ENCODE measurements at places on chromosomes 6 and 20.
A peak's percentile ranks its signal among the peaks of the same experiment; 100 is the strongest.

GRCh38 chr6:169884158-169884557 lies 132.7 kb downstream of the ERMARD start:
- no peak for DNase-seq

- no peak for DNase-seq
These were observed 88.1 kb downstream of the FOXC1 start for GRCh38 chr6:1697688-1698351.

- no peak for DNase-seq
These were observed 24.0 kb upstream of the ZMYND8 start for GRCh38 chr20:47380481-47380880.

DNA sequence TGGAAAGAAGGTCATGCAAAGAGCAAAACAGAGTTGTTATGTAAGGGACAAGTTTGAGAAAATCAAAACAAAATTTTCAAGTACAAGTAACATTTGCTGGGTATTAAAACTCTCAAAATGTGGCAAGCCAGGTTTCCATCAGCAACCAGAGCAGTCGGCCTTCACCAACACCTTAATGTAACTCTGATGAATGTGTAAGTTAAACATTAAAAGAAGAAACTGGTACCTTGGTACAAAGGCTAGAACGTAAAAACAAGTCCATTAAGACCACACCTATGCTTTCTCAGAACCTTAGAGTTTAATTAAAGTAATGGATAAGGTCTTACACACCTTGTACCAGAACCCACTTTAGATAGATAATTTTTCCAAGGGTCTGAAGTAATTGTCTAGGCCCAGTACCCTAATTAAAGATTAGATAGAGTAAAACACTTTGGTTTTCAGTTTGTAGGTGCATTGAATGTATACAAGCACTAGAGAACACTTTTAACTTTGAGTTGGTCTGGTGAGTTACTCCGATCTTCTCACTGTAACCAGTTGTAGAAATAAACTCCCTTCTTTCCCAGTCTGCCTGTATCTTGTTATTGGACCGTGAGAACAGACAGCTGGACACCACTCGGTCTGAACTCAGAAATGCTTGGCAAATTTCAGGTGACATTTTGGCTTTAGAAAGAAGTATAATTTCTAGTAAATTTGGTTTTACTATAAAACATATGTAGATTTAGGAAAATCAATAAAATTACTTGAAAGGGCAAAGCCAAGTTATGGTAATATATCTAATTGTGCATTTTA lies 319.4 kb downstream of the HTR1B start:
- DNase-seq = no peak

DNA sequence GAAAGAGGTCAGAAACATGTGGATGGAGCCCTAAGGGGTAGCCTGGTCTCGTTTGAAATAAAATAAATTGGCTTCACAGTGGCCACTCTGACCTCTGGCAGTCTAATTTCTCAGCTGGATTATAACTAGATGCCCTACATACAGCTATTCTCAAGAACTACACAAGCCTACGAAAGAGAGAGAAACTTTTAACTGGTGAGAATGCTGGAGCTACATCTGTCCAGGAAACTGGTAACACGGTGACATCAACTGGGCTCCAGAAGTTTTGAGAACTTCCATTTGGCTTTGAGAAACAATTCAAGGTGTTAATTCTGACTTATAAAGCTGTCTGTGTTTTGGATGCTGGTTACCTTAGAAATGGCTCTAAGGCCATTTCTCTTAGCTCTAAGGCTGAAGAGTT lies 187.3 kb upstream of the TENT5A start:
- DNase-seq = no peak

DNA sequence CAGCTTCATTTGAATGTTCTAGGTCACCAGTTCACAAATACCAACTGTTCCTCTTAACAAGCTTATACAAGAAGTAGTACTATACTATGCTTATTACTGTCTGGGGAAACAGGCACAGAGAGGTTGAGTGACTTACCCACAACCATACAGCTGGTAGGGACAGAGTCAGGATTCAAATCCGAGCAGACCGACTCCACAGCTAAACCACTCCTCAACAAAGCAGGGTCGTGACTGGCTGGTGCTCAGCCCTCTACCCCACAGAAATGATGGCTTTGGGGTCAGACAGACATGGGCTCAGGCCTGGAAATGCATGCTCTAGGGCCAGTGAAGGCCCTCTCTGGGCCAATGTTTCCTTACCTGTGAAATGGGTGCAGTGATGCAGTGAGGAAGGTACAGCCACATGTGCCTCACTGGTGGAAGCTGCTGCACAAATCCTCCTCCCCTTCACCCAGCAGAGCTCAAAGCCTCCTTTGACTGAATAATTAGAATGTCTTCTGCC lies 63.6 kb downstream of the MRPL14 start:
- DNase-seq = no peak

- no peak for DNase-seq
These were observed 3.5 kb upstream of the TGIF2 start for GRCh38 chr20:36569847-36570429.

DNA sequence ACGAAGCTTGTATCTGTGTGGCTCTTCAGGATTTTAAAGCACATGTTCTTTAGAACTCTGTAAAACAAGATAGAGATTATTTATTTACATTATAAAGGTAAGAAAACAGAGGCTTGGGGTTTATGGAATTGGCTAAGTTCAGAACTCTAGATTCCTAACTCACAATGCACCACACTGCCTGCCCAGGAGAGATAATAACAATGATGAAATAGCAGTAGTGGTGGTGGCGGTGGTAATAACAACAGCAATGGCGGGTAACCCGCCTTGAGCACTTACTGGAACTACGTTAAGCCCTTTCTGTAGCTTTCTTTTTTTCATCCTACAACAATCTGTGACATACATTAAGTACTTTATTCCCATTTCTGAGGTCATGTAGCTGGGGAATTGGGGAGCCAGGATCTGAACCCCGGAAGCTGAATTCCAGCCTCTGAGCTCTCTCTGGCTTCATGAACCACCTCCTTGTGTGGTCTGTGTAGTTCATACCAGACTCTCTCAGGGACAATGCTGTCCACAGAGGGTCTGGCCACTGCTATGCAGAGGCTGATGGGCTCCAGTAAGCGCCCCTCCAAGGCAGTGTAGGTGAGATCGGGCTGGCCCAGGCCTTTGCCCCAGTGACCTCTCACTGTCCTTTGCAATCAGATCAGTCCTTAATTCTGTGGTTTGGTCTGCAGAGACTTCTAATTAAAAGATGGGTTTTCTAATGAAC lies 260.9 kb downstream of the SLC24A3 start:
- peak; percentile 67 for DNase-seq

- DNase-seq = peak; percentile 84
These were observed 16.1 kb downstream of the TXNDC5 start for GRCh38 chr6:7894262-7895124.

GRCh38 chr6:37283268-37283667 lies 25.3 kb upstream of the TMEM217 start:
- DNase-seq = no peak

DNA sequence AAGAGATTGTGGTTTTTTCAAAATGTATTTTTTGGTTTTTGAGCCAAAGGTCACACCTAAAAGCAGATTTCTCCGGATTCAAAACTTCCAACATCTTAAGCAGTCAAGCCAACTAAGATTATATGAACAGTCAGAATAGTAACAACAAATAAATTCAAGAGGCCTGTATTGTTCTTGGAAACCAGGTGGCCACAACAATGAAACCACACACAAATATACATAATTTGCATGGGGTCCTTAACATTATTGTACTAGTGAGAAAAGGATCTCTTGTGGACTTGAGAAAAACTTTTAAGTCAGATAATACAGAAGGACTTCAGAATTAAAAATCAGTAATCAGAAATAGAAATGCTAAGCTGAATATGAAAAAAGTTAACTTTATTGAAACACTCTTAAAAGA lies 40.6 kb downstream of the NOL7 start:
- no peak for DNase-seq

GRCh38 chr20:21534453-21534852 lies 20.6 kb upstream of the NKX2-2 start:
- no peak for DNase-seq

DNA sequence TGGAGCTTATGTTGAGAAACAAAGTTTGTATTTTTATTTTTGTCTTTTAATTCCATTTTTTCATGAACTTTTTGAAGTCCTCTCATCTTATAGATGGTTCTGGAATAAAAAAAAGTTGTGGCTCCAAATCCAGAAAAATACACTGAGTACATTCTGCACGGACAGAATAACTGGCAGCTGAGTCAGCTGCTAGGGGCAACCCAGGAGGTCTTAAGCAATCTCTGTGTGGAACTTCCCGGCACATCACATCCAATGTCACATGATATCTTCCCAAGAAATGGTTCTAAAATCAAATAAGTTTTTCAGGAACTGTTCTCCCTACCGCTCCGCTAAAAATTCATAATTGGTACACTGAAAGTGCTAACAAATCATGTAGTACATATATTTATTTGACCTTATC lies 29.8 kb downstream of the SLC13A3 start:
- DNase-seq = no peak

DNA sequence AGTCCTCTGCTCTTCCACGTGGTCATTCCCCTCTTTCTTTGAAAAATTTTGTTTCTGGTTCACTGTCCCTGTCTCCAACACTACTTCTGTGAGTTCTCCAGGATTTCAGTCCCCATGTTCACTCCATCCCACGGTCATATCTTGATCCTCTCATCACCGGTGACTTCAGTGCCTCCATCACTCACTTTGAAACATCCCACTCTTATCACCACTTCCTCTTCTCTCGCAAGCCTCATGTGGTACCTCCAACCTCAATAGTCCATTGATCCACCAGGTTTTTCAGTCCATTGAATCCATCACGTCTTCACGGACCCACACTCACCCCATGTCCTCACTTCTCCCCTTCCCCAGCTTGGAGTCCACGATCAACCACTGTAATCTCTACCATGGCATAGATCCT lies 64.8 kb downstream of the CARMIL1 start:
- no peak for DNase-seq

GRCh38 chr6:149234051-149234962 lies 83.2 kb upstream of the TAB2 start:
- DNase-seq = peak; percentile 41

- no peak for DNase-seq
These were observed 100.2 kb downstream of the MAN1A1 start for GRCh38 chr6:119249319-119249718.

- DNase-seq = no peak
These were observed 295.5 kb downstream of the TAF4 start for GRCh38 chr20:61770113-61770585.

DNA sequence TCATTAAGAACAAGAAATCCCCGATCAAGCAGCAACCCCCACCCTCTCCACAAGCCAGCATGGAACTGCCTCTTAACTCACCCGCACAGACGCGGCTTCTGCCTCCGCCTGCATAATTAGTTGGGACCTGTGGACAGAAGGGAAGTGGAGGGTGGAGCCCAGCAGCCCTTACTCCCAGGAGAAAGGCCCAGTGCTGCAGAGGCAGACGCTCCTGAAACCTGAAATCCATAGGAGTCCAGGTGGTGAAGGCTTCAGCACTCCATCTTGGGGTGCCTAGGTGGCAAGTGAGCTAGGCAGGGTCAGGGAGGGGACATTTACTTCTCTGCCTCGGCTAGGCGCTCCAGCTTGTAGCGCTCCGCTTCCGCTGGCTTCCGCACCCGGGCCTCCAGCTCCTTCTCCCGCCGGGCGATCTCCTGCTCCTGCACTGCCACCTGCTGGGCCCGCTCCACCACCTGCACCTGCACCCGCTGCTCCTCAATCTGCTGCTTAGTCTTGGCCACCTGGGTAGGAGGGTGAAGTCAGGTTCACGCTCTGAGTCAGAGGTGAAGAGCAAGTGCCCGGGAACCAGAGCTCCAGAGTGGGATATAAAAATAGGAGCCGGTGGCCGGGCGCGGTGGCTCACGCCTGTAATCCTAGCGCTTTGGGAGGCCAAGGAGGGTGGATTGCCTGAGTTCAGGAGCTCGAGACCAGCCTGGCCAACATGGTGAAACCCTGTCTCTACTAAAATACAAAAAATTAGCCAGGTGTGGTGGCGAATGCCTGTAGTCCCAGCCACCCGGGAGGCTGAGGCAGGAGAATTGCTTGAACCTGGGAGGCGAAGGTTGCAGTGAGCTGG lies 10.7 kb downstream of the TUBB start:
- DNase-seq = peak; percentile 91

DNA sequence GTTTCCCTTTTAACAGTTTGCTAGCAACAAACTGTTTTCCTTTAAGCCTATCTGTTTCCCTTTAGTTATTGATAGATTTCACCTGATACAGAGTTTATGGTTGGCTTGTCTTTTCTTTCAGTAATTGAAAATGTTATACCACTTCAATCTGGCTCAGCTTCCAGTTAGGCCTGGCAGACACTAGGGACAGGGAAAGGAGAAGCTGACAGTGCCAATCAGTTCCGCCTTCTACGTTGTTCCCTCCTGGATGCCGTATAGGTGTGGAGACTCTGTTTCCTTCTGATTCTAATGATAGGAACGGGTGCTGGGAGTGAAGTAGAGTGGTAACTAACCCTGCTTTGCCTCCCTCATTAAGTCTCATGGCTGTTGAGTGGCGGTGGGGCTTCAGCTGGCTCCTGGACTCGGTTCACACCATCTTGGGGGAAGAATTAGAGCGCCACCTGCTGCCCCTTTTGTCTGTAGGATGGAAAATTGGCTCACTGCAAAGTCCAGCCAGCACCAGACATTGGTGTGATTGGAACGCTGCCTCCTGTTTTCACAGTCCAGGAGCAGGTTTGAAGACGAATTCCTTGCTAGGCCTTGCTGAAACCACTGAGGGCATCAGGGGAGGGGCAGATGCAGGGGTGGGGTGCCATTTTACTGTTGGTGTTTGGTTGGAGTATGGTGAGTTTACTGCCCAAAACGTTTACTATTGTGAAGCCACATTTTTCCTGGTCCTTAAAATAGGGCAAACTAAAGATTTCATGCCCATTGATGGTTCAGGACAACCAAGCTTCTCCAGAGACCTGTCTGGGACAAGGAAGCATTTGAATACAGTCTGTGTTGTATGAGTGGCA lies 1729.5 kb downstream of the GRIK2 start:
- peak; percentile 61 for DNase-seq

DNA sequence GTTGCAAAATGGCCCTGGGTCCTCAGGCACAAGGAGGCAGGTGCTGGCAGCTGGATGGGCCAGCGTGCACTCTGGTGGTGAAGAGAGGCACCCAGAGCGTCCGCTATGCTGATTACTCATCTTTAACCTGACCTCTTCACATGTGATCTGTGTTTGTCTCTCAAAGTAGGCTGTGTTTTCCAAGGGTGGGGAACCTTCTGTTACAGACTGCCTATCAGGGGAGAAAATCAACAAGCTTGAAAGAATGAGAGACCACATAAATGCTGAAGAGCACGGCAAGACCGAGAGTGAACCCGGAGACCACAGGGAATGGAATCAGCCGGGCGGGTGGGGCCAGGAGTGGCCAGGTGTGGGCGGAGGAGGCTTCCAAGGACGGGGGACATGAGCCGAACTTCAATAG lies 16.2 kb downstream of the BNIP5 start:
- no peak for DNase-seq

- no peak for DNase-seq
These were observed 17.6 kb downstream of the SIRPD start for GRCh38 chr20:1539816-1540419.

GRCh38 chr6:150667977-150668716 lies 68.5 kb downstream of the PLEKHG1 start:
- DNase-seq = no peak
